ENCODE measurements at places on chromosomes 16 and 17.

GRCh38 chr17:34706029-34706428 is 126.6 kb downstream of the TMEM132E start:
- no peak for DNase-seq

DNA sequence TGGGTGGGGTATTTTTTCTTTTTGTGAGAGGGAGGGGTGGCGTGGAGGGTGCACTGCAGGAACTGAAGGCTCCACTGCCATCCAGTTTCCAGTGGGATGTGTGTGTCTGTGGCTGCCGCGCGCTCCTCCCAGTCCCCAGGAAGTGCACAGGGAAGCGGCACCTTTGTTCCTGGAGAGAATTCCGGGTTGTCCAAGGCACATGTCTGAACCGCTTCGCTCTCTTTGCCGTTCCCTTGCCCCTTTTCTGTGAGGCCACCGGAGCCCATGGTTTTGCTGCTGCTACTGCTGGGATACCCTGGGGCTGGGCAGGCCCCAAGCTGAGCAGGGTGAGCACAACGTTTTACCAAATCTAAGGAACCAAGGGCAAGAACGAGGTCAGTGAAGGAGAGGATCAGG is 19.5 kb downstream of the ACSF3 start:
- DNase-seq = no peak

- DNase-seq = no peak
These were observed 44.7 kb downstream of the SKAP1 start for GRCh38 chr17:48385319-48385718.

DNA sequence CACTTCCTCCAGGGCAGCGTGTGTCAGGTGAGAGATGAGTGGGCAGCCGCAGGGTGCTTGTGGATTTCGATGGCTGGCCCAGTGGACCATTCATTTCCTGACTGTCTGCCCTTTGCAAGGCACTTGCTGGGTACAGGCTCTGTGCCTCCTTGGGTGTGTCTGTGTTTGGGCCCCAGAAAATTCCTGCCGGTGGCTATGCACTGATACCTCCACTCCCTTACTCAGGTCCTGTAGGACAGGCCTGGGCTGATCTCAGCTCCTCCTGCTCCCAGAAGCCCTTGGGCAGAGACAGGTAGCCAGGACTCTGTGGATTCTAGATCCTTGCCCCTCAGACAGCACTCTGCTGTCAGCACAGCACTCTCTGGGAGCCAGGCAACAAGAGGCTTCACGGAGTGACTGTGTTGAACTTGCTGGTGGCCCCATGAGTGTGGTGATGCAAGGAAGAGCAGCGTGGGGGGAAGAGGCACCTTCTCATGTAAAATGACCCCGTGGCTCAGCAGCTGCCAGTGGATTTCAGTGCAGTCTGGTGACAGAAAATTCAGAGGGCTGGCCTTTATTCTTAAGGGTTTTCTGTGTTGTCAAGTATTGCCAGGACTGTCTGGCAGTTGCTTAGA is 29.0 kb downstream of the PGS1 start:
- no peak for DNase-seq

DNA sequence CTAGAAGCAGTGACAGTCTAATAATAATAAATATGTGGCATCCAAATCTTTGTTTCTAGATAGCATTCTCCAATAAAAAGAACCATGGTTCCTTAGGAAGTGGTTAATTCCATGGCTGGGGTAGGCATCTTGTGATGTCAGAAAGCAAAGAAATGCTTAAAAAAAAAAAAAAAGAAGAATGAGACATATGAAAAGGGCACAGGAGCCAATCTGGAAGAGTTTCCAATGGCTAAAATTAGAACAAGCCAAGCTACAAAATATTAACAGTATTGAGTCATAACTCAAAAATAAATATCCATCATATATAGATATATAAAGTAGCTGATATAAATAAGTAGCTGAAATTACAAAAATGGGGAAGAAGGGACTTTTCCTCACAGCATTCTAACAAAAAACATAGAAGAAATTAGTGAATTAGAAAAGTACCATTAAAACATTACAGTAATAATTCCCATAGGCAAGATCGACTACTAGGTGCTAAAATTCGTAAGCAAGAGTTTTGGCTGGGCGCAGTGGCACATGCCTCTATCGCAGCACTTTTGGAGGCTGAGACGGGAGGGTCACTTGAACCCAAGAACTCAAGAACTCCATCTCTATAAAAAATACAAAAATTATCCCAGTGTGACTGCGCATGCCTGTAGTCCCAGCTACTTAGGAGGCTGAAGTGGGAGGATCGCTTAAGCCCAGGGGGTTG is 111.3 kb downstream of the TRIM37 start:
- no peak for DNase-seq

DNA sequence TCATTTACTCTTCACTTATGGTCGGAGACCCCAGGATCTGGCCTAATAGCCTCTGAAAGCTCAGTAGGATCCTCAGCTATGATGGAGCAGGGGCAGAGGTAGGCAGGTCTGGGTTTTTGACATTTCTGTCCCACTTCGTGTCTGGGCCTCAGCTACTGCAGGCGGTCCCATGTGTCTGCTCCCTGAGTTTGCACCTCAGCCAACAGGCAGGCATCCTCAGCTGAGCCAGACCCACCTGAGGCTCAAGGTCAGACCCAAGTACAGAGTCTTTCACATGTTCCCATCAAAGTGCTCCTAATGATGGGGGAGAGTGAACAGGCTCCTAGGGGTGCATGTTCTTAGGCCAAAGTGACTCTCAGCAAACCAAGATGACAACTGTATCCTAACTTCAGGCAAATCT is 2.9 kb upstream of the RASL10B start:
- no peak for DNase-seq

- DNase-seq = no peak
These were observed 102.1 kb downstream of the CDH13 start for GRCh38 chr16:82728901-82729300.

DNA sequence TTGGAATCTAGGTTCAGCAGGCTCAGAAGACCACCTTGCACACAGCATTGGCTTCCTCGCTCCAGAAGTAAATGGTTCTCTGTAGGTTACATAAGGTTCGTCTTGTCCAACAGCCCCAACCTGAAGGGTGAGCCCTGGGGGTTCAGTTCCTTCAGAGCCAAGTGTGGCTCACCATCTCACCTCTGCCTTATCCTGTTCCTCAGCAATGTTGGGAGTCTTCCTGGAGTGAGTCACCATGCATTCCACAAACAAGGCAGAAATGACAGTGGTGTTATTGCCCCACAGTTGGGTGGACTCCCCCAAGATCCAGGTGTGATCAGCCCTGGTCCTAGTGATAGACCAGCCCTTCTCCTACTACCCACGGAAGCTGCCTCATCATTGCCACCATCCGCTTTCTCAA is 26.8 kb upstream of the SMPD3 start:
- DNase-seq = no peak

DNA sequence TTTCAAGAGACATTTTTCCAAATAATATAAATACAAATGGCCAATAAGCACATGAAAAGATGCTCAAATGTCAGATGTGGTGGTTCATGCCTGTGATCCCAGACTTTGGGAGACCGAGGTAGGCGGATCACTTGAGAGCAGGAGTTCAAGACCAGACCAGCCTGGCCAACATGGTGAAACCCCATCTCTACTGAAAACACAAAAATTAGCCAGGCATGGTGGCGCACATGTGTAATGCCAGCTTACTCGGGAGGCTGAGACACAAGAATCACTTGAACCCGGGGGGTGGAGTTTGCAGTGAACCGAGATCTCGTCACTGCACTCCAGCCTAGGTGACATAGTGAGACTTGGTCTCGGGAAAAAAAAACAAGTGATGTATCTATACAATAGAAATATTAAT is 2.9 kb upstream of the GALK1 start:
- no peak for DNase-seq

DNA sequence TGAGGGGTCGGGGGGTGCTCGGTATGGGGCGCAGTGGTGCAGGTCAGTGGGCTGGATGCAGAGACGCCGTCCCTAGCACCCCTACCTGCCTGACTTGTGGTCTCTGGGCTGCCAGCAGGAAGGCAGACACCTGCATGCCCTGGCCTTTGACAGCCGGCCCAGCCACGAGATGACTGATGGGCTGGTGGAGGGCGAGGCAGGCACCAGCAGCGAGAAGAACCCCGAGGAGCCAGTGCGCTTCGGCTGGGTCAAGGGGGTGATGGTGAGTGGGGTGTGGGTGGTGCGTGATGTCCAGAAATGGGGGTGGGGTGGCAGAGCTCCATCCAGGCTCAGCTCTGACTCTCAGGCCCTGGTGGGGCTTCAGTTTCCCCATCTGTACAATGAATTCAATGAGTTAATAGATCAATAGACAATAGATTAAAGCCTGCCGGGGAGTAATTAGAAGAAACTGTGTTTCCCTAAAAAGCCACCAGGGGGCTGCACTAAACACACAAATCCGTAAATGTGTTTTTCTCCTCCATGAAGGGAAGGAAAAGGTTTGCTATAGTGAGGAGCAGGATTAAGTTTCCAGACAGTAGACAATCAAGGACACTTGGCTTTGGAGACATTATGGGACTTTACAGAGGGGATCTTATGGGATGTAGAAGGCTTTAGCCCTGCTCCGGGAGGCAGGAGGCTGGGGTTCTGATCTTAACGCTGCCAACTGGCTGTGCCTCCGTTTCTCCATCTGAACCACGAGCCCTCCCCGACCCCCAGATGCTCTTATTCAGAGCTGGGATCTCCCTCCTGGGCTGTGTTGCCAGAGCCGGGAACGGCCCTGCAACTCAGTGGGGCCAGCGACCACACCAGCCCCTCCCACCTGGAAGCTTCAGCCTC is 2.2 kb downstream of the SLC12A3 start:
- DNase-seq = peak; percentile 3

GRCh38 chr16:79509211-79509631 is 91.3 kb downstream of the MAF start:
- no peak for DNase-seq

DNA sequence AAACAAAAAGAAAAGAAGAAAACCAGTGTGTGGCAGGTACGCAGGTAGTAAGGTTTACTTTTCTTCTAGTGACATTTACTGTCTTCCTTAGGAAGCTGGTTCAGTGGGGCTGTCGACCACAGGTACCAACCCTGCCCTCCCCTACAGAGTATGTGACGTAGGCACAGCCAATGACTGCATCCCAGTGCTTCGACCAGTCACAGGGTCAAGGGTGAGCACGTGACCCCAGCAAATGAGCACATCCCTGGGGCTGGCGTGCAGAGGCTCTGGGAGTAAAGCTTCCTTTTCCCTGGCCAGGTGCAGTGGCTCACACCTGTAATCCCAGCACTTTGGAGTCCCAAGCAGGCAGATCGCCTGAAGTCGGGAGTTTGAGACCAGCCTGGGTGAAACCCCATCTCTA is 38.9 kb upstream of the PLCG2 start:
- DNase-seq = no peak

GRCh38 chr17:2435862-2436261 is 35.0 kb upstream of the MNT start:
- DNase-seq = no peak

DNA sequence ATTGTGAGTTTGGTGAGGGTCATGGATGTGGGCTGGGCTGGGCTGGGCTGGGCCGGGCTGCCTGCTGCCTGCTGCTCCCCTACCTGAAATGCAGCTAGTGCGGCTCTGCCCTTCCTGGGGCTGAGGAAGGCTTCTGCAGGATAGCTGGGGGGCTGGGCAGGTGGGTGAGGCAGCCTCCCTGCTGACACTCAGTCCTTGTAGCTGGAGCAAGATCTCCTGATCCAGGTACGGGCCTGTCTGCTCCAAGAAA is 4.7 kb downstream of the RPL13 start:
- DNase-seq = no peak

GRCh38 chr16:2243031-2243528 is 6.8 kb downstream of the DNASE1L2 start:
- DNase-seq = no peak

DNA sequence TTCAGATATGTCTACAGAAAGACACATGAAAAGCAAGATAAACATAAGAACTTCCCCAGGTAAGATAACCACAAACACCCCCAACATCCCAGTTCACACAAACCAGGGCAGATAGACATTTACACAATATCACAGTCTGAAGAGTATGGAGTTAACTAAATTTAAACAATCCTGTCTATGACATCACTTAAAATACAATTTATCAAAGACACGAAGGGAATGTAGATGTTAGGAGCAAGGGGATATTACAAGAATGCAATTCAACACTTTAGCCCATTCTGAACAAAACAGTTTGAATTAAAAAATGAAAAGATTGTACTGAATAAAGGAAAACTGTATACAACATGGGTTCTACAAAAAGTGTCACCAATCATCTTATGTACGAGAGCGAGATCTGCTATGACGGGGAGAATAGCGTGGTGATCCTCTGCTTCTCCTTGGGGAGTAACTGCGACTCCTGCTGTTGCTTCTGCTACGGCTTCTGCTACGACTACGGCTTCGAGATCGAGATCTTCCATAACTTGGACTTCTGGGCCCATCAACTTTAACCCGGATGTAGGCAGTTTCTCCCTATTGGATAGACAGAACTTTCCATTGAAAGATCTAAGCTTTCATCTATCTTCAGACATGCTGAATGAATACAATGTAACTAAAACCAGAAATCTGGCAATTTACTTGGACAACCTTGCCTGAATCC is 1.9 kb downstream of the SRSF1 start:
- DNase-seq = no peak

DNA sequence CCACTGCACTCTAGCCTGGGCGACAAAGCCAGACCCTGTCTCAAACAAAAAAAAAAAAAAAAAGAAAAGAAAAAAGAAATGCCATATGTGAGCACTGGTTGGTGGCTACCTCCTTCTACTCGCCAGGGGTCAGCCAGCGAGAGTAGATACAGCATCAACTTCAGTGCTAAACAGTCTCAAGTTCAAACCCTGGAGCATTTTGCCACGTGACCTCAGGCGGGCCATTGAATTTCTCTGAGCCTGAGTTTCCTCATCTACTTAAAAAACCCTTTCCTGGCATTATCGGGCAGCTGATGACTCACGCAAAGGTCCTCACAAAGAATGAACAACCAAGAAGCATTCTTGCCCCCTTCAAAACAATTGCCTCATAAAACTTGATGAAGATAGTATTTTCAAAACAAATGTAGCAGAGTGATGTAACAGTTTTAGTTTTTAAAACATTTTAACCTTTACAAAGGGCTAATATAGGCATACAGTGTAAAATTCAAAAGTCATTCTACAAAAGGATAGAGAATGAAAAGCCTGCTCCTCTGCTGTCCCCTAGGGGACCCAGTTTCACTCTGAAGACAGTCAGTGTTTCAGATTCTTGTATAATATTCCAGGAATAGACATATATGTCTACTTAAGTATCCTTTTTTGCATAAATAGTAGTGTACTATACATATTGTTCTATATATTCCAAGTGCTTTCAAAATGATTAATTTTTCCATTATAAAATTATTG is 28.4 kb downstream of the DNAH2 start:
- no peak for DNase-seq

DNA sequence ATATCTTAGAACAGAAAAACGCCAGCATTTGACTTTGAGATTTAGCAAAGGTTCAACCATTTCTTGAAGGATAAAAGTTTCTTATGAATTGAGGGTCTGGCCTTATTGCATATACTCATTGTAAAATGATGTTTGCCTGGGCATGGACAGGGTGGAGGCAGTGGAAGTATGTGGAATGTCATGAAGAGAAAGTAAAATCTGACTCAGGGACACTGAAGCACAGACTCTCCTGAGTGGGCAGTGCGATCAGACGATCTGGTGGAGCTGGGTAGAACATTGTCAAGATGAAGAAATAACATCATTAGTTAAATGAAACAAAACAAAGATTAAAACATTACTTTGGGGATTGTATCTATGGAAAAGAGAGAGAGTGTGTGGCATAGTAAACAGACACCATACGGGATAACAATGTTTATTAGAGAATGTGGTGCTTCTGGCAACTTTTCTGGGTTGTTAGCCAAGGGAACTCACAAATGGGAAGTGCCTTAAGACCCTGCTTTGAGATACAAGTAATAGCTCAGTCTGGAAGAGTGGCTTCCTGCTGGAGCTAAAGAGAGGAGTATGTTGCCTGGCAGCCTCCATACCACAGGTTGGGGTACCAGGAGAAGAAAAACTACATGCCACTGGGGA is 4.4 kb downstream of the MAP3K3 start:
- no peak for DNase-seq
